ENCODE measurements at places on chromosomes 11 and 22. TPM values are rescaled to one million over a fixed set of nuclear protein-coding genes. Genes with fewer than 3 reads are reported as not detected.

DNA sequence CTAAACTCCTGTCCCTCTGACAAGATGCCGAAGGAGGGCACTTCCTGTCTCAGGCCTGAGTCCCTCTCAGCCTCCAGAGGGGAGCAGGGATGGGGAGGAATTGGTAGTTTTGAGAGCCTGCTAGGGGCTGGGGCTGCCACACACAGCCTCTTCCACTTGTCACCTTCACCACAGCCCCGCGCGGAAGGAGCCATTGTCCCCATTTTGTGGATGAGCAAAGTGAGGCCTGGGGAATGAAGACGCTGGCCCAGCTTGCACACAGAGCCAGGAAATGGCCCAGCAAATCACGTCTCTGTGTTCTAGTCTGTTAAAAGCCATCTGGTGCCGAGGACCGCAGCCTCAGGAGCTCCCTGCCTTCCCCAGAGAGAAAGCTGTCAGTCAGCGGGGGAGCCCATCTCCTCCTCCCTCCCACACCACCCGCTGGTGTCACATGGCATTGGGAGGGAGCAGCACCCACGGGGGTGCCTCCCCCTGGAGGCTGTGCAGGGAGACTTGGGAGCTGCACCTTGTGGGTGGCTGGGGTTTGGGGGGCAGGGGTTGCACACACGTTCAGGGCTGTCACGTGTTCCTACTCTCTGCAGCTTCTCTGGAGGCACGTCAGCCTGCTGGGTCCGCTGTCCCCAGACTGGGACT lies 34.6 kb downstream of the RASD2 start:
- no peak for DNase-seq

DNA sequence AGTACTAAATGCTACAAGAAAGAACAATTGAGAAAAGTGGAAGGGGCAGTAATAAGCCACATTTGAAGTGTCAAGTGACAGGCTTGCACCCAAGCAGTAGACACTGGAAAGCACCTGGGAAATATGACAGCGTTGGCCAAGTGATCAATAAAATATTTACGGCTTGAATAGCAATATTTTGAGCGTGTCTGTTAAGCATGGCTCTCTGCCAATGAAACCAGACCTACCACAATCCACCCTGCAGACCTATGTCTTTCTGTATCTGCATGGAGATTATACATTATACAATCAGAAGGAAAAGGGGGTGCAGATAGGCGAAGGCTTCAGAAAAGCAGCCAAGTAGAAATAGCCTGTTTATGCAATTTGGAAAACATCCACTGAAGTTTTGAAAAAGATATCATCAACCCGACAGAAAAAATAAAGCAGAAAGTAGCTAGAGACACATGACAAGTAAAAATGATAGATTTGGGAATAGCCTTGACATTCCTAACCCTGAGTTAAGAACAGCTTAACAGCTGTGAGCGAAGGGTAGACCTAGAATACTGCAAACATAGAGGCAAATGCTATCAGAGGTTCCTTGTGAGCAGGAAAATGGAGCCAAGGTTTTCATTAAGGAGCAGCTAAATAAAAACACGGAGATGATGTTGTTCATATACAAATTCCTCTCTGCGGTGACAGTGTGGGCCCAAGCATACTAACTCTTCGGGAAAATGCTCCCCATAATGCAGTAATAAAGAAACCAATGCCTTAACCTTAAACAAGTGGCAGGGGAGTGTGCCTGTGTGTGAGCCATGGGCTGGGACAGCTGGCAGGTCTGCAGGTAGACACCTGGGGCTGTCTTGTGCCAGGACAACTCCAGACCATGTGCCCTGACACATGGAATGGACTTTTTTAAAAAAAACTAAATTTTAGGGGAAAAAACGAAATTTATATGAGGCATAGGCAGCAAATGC lies 71.3 kb downstream of the ETS1 start:
- no peak for DNase-seq

Gene DEFB131B
- total RNA-seq: not detected

DNA sequence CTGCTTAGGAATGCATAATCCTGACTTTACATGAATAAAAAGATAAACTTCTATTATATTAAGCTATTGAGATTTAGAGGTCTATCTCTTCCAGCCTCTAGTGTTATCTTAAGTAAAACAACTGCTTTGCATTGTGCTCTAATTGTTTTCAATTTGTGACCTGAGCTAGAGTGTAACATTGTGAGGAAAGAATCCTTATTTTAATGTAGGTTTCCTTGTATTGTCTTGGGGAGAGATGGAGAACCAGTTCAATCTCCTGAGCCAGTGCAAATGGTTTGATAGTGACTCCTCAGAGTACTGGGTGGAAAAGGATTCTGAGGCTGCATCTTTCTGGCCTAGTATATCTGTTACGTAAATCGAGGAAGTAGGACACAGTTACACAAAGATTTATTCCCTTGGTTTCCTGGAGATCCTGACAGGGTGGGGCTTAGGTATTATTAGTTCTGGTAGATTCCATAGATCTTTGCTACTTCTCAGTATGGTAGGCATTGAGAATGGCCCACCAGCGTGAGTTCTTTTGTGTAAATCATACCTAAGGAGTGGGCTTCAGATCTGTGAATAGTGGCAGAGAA lies 683.5 kb upstream of the CCDC179 start:
- DNase-seq: no peak

DNA sequence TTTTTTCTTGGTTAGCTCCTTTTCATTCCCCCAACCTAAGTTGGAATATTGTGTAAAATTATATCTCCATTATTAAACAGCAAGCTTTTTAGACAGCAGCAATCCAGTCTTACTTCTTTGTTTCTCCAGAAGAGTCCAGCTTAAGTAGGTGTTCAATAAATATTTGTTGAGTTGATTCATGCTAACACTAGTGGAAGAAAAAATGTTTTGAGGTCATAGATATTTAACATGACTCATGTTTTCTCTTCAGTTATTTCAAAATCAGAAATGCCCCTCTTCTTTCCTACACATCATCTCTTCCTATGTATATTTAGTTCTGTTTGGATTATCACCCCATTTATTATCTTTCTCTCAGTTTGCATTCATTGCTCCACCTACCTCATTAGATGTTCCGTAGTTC lies 20.3 kb downstream of the CCDC83 start:
- no peak for DNase-seq

Data from activated CD8-positive, alpha-beta T cell treated with anti-CD3 and anti-CD28 coated beads, Interleukin-2, amount 10 ng/mL, durations not matched to agents 7 days and 5 days (primary cell).